ENCODE measurements at places on chromosomes 12 and 14.
A peak's percentile ranks its signal among the peaks of the same experiment; 100 is the strongest.

DNA sequence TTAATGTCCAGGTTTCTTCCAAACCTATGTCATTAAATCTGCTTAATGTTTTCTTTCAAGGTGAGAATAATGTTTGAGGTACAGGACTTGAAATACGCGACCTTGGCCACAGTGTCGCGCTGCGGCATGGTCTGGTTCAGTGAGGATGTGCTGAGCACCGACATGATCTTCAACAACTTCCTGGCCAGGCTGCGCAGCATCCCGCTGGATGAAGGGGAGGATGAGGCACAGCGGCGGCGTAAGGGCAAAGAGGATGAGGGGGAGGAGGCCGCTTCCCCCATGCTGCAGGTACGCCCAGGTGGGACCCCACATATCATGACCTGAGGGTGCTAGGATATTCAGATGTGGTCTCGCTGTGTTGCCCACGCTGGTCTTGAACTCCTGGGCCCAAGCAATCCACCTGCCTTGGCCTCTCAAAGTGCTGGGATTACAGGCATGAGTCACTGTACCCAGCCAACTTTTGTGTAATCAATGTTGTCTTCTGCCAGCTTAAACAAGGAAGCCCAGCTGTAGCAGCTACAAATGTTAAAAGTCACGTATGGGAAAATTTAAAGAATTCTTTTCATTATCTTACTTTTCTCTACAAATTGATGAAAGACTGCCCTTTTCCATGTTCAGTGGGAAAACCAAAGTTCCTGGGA lies 50.8 kb downstream of the DYNC1H1 start:
- DNase-seq, result no peak

DNA sequence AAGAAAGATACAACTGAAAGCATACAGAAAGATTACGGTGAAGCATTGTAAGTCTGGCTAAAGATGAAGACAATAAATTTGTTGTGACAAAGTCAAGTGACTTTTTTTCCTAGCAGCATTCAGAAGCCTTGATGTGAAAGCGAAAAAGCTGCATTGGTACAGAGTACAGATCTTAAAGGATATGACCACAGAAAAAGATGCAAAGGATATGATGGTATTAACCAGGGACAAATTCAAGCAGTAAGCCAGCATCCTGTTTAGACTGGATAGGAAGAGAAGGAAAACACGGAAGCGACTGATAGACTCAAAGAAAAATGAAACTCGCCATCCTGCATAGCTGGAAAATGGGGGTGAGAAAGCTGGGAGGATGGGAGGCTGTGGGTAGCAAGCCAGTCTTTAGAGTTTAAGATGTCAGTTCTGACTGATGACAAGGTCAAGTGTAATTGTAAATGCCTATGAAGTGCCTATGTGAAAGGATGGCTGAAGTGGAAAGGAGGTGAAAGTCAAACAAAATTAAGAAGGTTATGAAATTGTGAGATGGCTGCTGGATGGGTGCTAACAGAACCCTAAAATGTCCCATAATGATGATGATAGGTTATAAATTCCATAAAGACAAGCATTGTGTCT lies 92.4 kb downstream of the PHLDA1 start:
- no peak for DNase-seq

DNA sequence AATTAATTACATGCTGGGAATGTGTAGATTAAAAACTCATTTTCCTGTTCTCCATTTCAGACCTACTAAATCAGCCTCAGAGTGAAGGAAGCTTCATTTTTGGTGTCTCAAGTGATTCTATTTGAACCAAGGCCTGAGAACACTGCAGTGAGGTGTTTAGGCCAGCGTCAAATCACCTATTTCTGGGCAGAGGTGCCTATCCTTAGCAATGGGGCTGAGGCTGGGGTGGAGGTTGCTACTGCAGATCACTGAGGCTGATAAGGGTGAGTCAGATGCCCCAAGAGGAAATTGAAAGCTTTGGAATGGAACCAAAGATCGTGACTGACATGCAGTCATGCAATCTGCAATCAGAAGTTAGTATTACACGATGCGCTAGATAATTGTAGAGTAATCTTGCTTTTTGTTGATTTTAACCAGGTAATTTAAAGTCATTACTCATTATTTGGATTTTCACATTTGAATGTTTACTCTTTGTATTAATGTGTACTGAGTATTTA lies 4.4 kb downstream of the TXNRD1 start:
- no peak for DNase-seq

DNA sequence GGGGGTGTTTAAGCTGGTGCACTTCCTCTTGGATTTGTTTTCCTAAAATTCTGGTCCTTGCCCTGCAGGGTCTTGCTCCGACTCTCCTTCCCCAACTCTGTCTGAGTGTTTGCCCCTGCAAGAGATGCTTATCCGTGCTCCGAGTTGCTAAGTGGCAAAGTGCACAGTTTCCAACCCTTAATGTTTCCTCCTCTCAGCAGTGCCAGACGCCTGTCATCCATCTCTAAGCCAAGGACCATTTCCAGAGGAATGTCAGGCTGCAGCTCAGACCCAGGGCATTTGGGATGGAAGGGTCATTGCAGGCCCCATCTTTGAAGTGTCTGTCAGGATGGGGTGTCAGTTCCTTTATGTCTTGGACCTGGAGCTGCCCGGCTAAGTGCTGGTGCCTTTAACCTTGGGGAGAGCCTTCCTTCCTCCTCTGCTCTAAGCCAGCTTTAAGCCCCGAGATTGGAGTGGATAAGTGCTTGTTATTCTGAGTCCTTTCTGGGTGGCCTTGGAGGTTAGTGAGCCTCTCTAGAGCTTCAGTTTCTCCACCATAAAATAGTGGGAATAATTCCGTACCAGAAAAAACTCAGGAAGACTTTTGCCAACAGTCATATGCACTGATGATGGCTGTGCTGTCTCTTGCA lies 15.0 kb downstream of the WNT5B start:
- peak; percentile 32 for DNase-seq

- DNase-seq, result peak; percentile 56
Observed at GRCh38 chr12:96195845-96196451, 1.8 kb downstream of the ELK3 start.

GRCh38 chr12:25694072-25694471 lies 141.0 kb upstream of the LMNTD1 start:
- no peak for DNase-seq

DNA sequence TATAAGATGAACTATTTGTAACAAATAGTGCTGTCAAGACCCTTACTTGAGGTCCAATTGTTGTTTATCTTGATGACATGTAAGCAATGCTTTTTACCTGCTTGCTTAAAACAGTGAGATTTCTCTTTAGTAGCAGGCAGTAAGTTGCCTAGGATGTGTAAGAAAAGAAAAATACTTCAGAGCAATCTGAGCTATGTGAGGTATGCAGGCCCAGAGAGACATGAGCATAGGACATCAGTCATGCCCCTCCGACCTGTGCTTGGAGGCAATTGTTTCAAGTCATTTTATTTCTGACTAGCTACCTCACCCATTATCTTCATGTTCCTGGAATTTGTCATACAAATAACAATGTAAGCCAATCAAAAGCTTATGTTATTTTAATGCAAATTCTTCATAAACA lies 930.6 kb upstream of the FBXO33 start:
- no peak for DNase-seq
